H54 (cell line): ENCODE measurements at places on chromosomes 3 and 15.
A peak's percentile ranks its signal among the peaks of the same experiment; 100 is the strongest.

- peak; percentile 30 for DNase-seq
These were observed 152.5 kb downstream of the FOXP1 start for GRCh38 chr3:71430941-71431552.

- DNase-seq = no peak
These were observed 36.4 kb downstream of the SUCNR1 start for GRCh38 chr3:151909681-151910405.

GRCh38 chr3:188689101-188689574, 482.6 kb upstream of the TPRG1 start:
- DNase-seq = no peak

GRCh38 chr3:14946739-14947099, 664 bp upstream of the NR2C2 start:
- DNase-seq = no peak

DNA sequence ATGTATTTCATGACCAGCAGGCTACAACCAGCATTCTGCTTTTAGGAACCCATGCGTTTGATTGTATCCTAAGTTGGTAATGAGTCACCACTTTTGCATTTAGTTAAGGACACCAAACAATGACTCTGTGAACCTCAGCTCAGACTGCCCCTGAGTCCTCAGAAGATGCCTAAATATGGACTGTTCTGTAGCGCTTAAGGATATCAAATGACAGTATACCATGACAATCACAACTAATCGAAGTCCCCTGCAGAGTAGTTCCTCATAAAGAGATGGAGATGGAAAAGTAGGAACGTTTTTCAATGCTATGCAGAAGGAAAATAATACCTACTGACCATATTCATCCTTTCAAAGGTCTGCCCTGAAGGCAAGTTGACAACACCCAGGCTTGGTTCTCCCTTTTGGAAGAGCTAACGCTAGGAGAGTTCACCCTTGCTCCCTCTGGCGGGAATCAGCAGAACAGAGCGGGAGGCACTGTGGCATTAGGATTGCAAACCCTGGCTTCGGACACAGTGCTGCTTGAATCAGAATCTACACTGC, 508.6 kb downstream of the FHIT start:
- DNase-seq = peak; percentile 16

DNA sequence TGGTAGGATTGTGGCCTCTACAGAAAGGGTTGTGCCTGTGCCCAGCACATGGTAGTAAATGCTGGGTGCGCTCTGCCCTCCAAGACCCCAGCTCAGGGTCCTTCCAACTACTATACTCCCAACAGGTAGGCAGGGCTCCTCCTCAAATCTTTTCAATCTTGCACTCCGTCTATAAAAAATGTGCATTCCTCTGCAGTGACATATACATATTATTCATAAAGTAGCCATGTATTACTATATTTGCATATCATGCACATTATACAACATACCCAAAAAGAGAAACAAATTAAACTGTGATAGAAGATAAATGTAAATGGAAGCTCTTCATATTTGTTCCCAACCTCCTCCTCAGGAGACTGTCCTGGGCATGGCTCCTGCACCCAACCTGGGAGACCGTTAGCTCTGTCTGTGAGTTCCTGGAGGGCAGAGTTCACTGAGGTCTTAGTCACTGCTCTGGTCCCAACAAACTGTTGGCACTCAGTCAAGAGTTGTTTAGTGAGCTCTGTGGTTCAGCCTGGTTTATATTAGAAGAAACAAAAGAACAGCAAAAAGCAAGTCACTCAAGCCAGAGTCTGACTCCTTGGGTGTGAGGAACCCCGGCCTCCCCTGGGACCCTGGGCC, 47.7 kb upstream of the GRIP2 start:
- DNase-seq = peak; percentile 91

DNA sequence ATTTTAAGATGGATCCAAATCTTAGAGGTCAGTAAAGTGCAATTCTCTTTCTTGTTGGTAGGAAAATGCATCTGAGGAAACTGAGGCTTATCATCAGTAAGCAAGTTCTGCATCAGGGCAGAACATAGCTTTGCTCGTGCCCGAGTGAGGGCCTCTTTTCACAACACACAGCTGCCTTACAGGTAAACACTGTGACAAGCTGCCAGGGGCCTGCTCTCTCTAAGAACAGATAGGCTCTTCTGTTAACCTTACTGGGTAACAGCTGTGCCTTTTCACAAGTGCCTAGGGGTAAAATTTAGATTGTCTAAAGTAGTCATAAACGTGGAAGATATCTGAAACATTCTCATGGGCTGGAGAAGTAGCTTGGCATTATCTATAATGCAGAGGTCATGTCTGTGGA, 118.1 kb downstream of the C3orf38 start:
- no peak for DNase-seq
